ENCODE measurements at places on chromosomes 7 and 10. TPM values are rescaled to one million over a fixed set of nuclear protein-coding genes. Genes with fewer than 3 reads are reported as not detected.

- DNase-seq: no peak
Observed at GRCh38 chr10:62748386-62748785, 56.1 kb upstream of the ADO start.

- no peak for DNase-seq
Observed at GRCh38 chr10:118901380-118901779, 128.1 kb upstream of the NANOS1 start.

- DNase-seq: no peak
Observed at GRCh38 chr7:738723-739454, 11.8 kb upstream of the PRKAR1B start.

- no peak for DNase-seq
Observed at GRCh38 chr7:150969475-150969874, 8.6 kb downstream of the KCNH2 start.

GRCh38 chr7:106033735-106034134 is 70.7 kb downstream of the CDHR3 start:
- DNase-seq: no peak

GRCh38 chr10:77563638-77564270 is 73.9 kb downstream of the KCNMA1 start:
- DNase-seq: peak; percentile 37

GRCh38 chr7:106064771-106065574 is 47.1 kb downstream of the SYPL1 start:
- peak; percentile 99 for DNase-seq

The KCP gene
- total RNA-seq: not detected

DNA sequence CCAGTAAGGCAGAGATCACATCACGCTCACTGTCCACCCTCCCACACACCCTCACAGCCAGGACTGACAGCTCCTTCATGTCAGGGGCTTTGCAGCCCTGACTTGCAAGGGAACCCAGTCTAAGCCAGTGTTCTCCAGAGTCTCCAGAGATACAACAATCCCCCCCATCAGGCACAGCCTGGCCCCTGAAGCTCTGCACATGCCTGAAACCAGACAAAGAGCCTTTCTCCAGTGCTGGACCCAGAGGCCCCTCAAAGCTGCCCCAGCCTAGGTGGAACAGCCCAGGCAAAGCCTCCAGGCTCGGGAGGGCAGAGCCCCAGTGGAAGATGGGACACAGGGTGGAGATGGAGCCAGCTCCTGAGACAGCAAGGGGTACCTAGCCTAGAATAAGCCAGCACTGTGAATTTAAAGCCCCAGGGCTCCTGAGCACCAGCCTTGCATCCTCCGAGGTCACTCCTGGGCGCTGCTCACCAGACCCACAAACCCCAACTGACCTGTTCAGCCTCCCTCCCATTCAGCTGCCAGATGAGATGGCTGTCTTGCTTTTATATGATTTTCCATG is 50.2 kb downstream of the GRID1 start:
- no peak for DNase-seq

DNA sequence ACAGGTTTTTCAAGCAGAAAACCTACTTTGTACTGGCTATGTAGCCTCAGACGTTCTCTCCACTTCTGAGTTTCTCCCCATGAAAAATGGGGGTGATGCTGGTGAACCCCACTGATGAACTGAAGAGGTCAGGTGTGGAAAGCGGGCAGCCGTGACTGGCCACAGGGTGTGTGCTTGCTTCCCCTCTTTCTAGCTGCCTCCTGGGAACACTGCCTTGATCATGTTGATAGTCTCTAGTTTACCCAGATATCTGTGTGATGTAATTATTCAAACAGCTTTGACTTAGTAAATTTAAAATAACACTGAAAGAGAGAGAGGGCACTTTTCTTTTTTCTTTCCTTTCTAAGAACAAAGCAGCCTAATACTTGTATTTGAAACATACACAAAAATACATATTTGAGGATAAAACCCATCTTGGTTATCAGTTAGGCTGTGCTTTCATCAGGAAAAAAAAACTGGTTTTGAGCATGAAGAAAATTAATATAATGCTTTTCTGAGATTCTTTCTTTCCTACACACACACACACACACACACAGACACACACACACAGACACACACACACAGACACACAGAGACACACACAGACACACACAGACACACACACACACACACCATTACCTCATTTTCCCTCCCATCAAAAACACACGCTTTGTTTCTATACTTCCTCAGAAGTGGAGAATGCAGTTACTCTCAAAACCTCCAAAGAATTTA is 76.7 kb downstream of the MACC1 start:
- DNase-seq: no peak

The CADPS2 gene
- 5.9 TPM for total RNA-seq

GRCh38 chr7:130344271-130344866 is at the start of gene CPA5:
Gene CPA5, plus strand, starts transcription at chr7:130344816. Its CDS starts 1,670 bp downstream, at chr7:130346486.
- no peak for DNase-seq

DNA sequence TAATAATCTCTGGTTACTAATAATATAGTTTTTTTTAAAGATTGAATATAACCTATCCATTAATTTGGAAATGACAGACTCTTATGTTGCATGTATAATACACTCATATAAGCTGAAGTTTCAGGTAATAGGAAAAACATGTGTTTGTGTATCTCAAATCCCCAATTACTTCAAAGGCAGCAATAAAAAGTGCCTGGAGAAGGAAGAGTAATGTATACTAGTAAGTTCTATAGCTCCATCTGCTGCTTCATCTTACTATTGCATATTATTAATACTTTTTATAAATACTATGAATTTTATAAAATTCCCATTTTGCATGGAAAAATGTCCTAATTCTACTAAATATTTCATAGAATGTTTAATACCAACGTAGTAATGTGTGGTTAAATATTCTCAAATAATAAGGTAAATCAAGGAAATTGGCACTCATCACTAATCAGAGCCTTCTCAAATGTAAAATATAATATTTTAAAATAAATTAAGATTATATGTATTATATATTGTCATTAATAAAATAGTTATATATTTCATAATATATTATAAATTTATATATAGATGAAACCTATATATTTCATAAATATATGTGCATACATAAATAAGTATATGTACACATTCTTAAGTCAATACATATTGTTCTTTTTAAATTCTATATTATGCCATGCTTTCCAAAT is 311.9 kb downstream of the HGF start:
- peak; percentile 51 for DNase-seq

GRCh38 chr10:119644205-119644814 is 6.9 kb upstream of the BAG3 start:
- DNase-seq: no peak

The CALHM1 gene
- total RNA-seq: not detected

- peak; percentile 4 for DNase-seq
Observed at GRCh38 chr10:84008878-84009277, 130.4 kb upstream of the GHITM start.

GRCh38 chr10:62541811-62542210 is 167.6 kb downstream of the ZNF365 start:
- DNase-seq: no peak

DNA sequence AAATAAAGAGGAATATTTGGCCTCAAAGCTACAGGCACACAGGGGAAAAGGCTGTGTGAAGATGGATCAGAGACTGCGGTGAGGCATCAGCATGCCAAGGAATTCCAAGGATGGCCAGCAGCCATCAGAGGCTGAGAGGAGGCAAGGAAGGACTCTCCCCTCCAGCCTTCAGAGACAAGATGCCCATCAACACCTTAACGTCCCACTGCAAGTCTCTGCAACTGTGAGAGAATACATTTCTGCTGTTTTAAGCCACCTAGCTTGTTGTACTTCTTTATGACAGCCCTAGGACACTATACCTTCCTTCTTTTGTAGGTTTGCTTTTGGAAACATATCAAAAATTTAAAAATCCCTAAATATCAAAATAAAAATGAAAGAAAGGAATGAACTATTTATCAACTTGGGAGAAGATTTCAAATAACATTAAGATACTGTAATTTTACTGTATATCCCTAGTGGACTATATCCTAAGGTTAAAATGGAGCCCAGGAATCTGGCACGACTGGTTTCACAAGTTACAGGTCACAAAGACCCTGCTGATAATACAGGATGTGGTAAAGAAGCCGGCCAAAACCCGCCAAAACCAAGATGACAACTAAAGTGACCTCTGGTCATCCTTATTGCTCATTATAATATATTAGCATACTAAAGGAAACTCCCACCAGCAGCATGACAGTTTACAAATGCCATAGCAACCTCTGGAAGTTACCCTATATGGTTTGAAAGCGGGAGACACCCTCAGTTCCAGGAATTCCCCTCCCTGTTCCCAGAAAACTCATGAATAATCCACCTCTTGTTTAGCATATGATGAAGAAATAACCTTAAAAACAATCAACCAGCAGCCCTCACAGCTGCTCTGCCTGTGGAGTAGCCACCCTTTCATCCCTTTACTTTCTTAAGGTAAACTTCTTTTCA is 185.2 kb downstream of the AVL9 start:
- DNase-seq: peak; percentile 92

The INA gene
- not detected for total RNA-seq

The SLC26A3 gene
- total RNA-seq: not detected

The YWHAG gene
- total RNA-seq: 131 TPM

GRCh38 chr7:98295467-98296192 is 14.1 kb downstream of the BRI3 start:
- DNase-seq: no peak

GRCh38 chr10:12847361-12847975 is 154.0 kb downstream of the CCDC3 start:
- no peak for DNase-seq

DNA sequence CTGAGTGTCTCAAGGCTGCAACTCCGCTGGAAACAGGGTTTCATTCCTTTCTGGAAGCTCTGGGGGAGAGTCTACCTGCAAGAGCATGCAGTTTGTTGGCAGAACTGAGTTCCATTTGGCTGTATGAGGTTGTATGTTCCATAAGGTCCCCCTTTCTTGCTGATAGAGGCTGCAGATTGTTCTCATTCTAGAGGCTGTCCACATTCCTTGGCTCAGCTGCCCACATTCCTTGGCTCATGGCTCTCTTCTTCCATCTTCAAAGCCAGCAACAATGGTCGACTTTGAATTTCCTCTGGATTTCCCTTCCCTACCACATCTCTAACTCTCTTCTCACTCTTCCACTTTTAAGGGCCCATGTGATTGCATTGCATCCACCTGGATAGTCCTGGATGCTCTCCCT is 147.3 kb upstream of the CDCA7L start:
- no peak for DNase-seq

DNA sequence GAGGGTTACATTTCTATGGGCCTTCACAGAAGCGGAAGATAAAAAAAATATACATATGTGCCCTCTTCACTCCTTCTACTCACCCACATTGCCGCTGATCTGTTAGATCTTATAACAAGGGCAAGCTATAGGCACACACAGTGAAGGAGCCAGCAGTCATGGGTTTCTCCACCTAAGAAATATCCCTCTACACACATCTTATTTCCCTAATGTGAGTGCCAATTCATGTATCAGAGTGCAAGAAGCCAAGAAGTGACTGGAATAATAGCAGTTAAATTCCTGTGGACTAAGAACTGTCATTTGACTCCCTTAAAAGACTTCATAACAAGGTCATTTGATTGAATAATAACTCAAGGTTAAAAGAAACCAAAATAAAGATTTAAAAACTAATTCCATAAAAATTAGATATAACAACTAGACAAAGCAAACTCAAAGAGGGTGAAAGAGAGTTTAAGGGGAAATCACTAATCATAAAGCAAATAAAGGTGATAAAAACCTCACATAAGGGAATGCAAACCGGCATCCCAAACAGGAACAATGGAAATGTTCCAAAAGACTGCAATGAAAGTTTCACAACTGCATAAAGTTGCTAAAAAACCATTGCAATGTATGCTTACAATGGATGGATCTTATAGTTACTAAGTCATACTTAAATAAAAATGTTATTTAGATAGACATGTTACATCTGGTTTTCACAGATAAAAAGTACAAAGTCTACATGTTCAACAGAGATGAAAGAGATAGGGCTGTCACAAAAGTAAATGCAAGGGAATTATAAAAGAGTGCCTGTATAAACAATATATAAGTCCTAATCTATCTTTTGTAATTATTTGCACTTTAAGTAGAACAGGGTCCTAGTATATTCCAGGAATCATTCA is 42.8 kb downstream of the ARHGAP21 start:
- DNase-seq: peak; percentile 3

The KAZALD1 gene
- total RNA-seq: 12.5 TPM

Measured in M059J (cell line).